ENCODE measurements at places on chromosomes 13 and 19.

DNA sequence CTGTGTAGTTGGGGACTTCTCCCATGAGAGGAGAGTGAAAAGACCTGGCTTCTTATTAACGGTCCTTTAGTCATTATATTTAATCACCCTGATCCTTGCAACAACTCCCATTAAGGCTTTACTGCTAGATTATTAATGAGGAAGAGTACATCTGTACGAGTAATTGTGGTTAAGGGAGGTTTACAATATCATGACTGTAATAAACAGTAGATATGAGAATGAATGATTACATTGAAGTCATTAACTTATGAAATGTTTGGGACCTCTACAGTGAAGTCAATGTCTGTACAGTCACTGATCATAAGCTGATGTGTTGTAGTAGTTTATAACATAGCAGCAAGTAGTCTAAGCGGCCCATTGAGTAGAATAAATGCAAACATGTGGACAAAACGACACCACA is 24.7 kb downstream of the FGF9 start:
- no peak for DNase-seq

GRCh38 chr13:96071504-96071903 is 18.3 kb upstream of the UGGT2 start:
- no peak for DNase-seq

DNA sequence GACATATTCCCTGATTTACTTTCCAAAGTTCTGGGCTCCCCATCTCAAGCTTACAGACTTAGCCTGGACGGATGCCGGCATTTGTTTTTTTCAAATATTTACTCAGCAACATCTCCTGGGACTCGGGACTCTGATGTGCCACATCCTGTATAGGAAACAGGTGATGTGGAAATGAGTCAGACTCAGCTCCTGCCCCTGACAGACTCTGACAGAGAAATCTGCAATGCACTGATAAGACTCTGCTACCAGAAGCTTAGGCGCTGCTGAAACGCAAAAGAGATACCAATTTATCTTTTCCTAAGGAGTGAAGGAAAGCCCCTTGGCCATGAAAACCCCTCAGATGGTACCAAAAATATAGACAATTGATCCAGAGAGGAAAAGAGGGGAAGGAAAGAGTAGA is 16.2 kb downstream of the LAIR2 start:
- peak; percentile 59 for DNase-seq

- peak; percentile 47 for DNase-seq
Measured at GRCh38 chr19:17677002-17677401, 11.2 kb downstream of the UNC13A start.

GRCh38 chr13:110371550-110372465 is 64.7 kb downstream of the COL4A2 start:
- no peak for DNase-seq

DNA sequence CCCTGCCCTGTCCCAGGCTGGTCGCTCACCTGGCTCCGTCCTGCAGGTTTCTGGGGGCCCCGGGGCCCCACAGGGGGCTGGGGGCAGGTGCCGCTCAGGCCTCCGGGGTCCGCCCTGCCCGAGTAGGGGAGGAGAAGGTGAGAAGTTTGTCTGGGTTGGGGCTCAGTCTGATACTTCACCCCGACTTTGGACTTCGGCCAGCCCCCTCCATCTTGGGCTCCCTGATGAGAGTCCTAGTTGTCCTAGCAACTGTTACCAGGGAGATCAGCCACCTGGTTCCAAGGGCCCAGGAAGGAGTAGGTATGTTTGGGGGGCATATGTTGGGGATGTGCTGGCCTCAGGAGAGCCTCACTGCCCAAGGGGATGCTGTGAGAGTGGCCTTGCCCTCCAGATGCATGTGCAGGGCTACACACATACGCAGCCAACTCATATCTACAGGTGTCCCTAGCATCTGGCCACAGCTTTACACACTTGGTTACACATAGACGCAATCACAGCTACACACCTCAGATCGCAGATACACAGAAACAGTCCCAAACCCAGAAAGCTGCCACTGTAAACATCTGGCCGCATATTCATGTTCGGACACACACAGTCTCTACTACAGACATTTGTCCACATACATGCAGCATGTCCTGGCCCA is 3.4 kb downstream of the NUMBL start:
- DNase-seq: no peak

- DNase-seq: peak; percentile 100
Measured at GRCh38 chr19:11242864-11243797, 3.7 kb downstream of the ANGPTL8 start.

DNA sequence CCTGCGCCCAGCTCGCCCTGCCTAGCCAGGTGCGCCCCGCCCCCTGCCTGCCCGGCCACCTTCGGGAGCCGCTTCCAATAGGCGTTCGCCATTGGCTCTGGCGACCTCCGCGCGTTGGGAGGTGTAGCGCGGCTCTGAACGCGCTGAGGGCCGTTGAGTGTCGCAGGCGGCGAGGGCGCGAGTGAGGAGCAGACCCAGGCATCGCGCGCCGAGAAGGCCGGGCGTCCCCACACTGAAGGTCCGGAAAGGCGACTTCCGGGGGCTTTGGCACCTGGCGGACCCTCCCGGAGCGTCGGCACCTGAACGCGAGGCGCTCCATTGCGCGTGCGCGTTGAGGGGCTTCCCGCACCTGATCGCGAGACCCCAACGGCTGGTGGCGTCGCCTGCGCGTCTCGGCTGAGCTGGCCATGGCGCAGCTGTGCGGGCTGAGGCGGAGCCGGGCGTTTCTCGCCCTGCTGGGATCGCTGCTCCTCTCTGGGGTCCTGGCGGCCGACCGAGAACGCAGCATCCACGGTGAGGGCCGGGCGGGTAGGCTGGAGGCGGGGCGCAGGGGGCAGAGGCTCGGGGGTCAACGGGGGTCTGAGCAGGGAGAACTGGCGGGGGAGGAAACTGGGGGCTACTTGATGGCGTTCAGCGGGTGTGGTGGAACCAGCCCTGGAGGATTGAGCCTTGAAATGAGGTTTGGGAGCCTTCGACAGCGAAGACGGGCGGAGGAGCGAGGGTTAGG is at the start of gene SPINT2:
Gene SPINT2, plus strand, starts transcription at position 88 of the 727 bp plus-strand sequence. Its CDS starts 320 bp downstream, at position 408.
- peak; percentile 69 for DNase-seq

GRCh38 chr19:31804668-31805067 is 455.4 kb upstream of the TSHZ3 start:
- no peak for DNase-seq

DNA sequence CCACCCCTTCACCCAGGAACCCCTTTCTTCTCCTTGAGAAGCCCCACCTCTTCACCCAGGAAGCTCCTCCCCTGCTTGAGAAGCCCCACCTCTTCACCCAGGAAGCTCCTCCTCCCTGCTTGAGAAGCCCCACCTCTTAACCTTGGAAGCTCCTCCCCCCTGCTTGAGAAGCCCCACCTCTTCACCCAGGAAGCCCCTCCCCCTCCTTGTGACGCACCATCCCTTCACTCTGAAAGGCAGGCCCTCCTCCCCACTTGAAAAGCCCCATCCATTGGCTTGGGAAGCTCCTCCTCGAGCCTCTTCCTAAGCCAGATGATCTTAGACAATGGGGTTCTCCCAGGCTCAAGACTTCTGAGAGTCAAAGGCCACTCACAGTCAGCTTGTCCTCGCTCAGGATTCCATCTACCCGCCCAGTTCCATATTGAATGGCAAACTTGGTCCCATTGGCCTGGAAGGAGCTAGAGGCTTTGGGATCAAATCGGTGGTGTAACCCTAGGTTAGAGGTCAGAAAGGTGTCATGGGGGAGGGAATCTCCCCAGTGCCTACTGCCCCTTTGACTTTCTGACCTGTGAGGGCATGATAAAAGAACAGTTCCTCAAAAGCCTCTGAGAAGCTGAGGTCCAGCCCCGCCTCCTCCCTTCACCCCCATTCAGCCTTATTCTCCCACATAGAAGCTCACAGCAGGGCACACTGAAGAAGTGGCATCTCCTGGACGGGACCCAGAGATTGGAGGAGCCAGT is 4.0 kb downstream of the NAPSA start:
- peak; percentile 22 for DNase-seq

- DNase-seq: no peak
Measured at GRCh38 chr13:37456041-37456440, 142.5 kb downstream of the POSTN start.

GRCh38 chr19:7570761-7571160 is 24.9 kb upstream of the CAMSAP3 start:
- no peak for DNase-seq

GRCh38 chr13:71583581-71583980 is 283.4 kb downstream of the DACH1 start:
- no peak for DNase-seq

- DNase-seq: no peak
Measured at GRCh38 chr13:47826471-47826870, 174.6 kb downstream of the SUCLA2 start.

DNA sequence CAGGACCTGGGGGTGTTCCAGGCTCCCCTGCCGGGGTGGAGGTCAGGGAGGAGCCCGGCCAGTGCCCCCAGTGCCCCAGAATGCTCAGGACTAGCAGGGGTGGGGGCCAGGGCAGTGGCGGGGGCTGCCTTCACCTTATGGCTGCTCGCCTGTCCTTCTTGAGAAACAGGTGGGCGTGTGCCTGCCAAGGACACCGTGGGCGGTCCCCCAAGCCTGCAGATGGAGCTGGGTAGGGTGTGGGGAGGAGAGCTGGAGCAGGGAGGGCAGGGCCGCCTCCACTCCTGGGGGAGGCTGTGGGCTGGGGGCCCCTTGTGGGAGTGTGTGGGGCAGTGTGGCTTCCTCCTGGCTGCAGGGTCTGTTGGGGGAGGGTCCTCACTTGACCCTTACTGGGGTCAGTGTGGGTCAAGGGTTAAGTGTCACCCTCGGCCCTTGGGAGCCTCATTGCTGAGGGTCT is 160.1 kb downstream of the KDM4B start:
- no peak for DNase-seq

GRCh38 chr13:50843257-50844083 is at the start of gene DLEU7:
DLEU7 (minus strand) TSS chr13:50843692; CDS start chr13:50843646, 46 bp downstream.
- no peak for DNase-seq

DNA sequence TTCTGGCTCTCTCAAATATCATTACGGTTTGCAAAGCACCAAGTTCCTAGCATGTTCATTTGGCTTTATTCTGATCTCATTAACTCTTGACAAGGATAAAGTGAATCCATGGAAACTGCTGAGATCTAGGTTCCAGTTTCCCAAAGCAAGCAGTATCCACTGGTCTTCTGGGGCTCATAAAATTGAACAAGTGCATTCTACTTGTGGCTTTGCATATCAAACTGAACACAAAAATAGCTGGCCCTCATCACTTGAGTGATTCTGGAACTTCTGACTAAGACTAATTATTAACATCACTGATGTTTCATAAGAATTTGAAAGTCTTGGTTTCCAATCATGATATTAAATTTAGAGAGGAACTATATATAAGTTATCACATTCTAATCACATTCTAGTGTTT is 6.3 kb upstream of the KCTD12 start:
- no peak for DNase-seq

DNA sequence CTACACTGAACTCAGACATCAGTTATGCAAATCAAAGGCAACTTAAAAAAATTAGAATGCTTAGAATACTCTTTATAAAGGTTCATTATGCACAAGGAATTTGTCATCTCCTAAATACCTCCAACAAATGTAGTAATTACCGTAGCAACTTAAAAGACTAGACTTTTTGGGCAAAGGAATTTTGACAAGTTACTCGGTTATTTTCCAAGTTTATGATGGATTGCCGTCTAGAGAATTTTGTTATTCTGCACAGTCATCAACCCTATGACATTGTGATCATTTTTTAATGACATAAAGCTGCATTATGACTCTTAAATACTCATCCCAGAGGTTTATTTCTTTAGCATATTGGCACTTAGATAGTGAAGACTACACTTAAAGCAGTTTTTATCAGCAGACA is 71.9 kb downstream of the TRPC4 start:
- DNase-seq: no peak

DNA sequence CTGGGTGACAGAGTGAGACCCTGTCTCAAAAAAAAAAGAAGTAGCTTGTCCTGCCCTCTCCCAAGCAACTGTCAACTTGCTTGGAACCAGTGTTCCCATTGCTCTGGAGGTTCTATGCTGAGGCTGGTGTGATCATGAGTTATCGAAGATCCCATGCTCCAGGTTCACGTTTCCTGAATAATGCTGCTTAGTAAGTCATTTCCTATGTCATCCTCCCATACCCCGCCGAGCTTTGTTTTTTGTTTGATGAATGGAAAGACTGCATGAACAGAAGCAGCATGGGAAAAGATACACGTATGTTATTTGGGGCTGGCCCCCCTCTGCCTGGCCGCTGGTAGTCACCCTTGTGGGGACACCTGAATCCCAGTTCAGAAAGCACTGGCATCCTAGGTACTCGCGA is 11.3 kb downstream of the SLC25A42 start:
- no peak for DNase-seq

- DNase-seq: peak; percentile 81
Measured at GRCh38 chr19:49097453-49098288, 12.4 kb downstream of the SNRNP70 start.

GRCh38 chr13:67138970-67139369 is 91.2 kb downstream of the PCDH9 start:
- no peak for DNase-seq

- DNase-seq: no peak
Measured at GRCh38 chr13:29279356-29280254, 315.9 kb downstream of the SLC7A1 start.

- DNase-seq: no peak
Measured at GRCh38 chr13:86000546-86000945, 201.3 kb upstream of the SLITRK6 start.

DNA sequence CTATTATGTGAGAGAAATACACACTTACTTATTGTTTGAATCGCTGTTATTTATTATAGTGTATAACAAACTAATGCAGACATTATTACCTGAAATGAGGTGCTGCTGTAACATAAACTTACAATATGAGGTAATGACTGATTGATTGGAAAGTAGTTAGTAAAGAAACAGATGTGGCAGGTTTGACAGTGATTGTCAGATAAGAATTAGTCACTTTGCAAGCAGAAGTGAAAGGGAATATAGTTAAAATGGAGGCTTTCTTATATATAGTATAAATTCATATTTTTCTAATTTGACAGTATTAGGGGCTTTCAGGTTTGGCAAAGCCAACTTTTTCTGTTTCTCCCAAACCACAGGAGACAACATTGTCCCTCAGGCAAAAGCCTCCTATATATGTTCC is 20.6 kb downstream of the MIR17HG start:
- no peak for DNase-seq

GRCh38 chr19:50043967-50044366 is 18.2 kb downstream of the ZNF473 start:
- DNase-seq: no peak

- no peak for DNase-seq
Measured at GRCh38 chr13:44690376-44690775, 114.2 kb upstream of the TSC22D1 start.

GRCh38 chr19:17869114-17869608 is 2.6 kb upstream of the SLC5A5 start:
- DNase-seq: no peak

DNA sequence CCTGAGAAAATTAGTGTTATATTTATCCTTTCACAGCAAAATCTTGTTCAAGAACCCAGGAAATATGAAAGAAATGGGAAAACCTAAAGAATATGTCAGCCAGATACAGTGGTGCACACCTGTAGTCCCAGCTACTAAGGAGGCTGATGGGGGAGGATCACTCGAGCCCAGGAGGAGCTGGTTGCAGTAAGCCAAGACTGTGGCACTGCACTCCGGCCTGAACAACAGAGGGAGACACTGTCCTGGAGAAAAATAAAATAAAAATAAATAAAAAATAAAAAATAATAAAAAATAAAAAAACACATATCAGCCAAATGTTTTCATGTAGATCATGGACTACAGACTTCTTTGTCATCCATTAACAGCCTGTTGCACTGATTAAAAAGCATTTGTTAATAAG is 244.8 kb upstream of the KLHL1 start:
- DNase-seq: no peak

All from GM13976 (cell line).